HCT116 (cell line): ENCODE measurements at places on chromosomes 13 and 19. TPM values are rescaled to one million over a fixed set of nuclear protein-coding genes. Genes with fewer than 3 reads are reported as not detected.

Gene CPB2
- 0.15 TPM for total RNA-seq

Gene GJA3
- total RNA-seq = 8.0 TPM

Gene SHISA7
- total RNA-seq = not detected

Gene PALM
- total RNA-seq = 43.7 TPM

Gene FNDC3A
- 30.5 TPM for total RNA-seq

Gene ATP4B
- not detected for total RNA-seq

Gene TEX29
- total RNA-seq = not detected

Gene CELF5
- 2.5 TPM for total RNA-seq

Gene LYL1
- total RNA-seq = 2.6 TPM

Gene ZNF730
- not detected for total RNA-seq

Gene CGB2
- 5.0 TPM for total RNA-seq

Gene ACP4
- total RNA-seq = not detected

Gene FRY
- total RNA-seq = 1.4 TPM

Gene MEDAG
- total RNA-seq = not detected

Gene TNFRSF19
- total RNA-seq = 1.1 TPM

Gene SPACA4
- not detected for total RNA-seq

Gene ANKRD24
- total RNA-seq = 1.7 TPM

Gene OR4F17
- total RNA-seq = not detected

Gene OSCAR
- total RNA-seq = 0.59 TPM

Gene IRGC
- not detected for total RNA-seq

Gene OR7C1
- total RNA-seq = not detected

Gene TMEM238
- 21.0 TPM for total RNA-seq

Gene PCCA
- total RNA-seq = 23.0 TPM

Gene C13orf46
- total RNA-seq = 0.93 TPM

Gene PAN3
- 30.1 TPM for total RNA-seq

Gene POLRMT
- 138 TPM for total RNA-seq

Gene LRRC25
- total RNA-seq = 0.12 TPM

Gene CGB5
- total RNA-seq = not detected

Gene DNAAF3
- 52.8 TPM for total RNA-seq

Gene ZNF418
- not detected for total RNA-seq

Gene LILRA2
- total RNA-seq = not detected

Gene LTBP4
- total RNA-seq = 310 TPM

Gene HNRNPM
- 298 TPM for total RNA-seq
